Stimulated activated CD4-positive, alpha-beta T cell treated with anti-CD3 and anti-CD28 coated beads, Interleukin-1b, Interleukin-23, amount 100 ng/mL, for 1 hour (primary cell): ENCODE measurements at places on chromosomes 5 and 9.

DNA sequence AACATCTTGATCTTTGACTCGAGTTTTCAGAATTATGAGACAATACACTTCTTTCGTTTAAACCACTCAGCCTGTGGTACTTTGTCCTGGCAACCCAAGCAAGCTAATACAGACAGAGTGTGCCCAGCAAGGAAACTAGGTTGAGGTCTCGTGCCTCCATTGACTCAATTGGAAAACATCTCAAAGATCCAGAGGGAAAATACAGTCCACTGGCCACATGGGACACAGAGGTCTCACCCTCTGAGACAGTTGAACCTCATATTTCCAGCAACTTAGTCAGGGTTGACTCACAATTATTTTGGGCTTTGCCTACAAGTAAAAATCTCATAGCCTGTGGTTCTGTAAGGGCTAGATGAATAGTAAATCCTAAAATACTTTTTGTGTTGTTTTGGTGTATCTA is 631.5 kb downstream of the MTRR start:
- DNase-seq, result no peak

DNA sequence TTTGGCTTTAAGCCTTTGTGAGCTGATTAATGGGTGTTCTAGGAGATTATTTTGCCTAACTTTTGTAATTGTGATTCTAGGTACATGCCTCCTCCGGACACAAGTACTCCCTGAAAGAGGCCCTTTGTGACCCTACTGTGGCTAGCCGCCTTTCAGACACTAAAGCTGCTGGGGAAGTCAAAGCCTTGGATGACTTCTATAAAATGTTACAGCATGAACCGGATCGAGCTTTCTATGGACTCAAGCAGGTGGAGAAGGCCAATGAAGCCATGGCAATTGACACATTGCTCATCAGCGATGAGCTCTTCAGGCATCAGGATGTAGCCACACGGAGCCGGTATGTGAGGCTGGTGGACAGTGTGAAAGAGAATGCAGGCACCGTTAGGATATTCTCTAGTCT is 13.6 kb downstream of the ITGA1 start:
- no peak for DNase-seq

DNA sequence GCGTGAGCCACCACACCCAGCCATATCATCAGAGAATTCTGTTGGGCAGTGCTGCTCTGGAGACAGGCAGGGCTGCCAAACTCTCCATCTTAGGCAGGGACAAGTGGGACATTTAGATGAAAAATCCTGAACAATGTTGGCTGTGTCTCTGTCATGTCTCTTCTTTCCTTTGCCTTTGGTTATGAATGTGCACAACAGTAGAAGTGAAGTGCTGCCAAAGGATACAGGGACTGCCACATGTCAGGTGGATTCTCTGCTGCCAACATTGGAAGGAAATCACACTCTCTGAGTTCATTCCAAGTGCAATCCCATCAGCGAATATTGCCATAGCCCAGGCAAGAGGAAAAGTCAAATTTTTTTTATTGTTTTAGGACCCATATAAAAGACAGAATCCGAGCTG is 348.8 kb downstream of the TRPM3 start:
- no peak for DNase-seq

DNA sequence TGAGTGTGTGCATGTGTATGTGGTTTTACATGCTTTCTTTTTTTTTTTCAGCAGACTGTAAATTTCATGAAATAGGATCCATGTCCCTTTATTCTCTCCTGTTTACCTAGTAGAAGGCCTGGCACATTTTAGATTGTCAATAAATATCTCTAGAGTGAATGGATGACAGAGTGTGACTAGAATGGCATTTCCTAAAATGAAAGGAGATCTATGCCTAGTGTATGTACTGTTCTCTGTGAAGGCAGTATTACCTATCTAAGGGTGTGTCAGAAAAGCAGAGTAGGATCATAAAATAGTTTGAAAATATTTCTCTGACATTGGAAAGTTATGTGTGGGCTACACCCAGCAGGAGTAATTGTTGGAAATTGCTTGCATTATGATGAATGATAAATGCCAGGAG is 1876.0 kb upstream of the C9orf72 start:
- no peak for DNase-seq

GRCh38 chr5:135502836-135503520 is 32.8 kb downstream of the NEUROG1 start:
- DNase-seq, result no peak

GRCh38 chr9:18396102-18396728 is 77.7 kb upstream of the ADAMTSL1 start:
- DNase-seq, result no peak

GRCh38 chr5:145856285-145856818 is 16.5 kb downstream of the GRXCR2 start:
- DNase-seq, result no peak

- no peak for DNase-seq
Measured at GRCh38 chr5:59591162-59591561, 302.4 kb downstream of the PDE4D start.

- DNase-seq, result no peak
Measured at GRCh38 chr5:110854200-110854599, 115.4 kb downstream of the SLC25A46 start.

DNA sequence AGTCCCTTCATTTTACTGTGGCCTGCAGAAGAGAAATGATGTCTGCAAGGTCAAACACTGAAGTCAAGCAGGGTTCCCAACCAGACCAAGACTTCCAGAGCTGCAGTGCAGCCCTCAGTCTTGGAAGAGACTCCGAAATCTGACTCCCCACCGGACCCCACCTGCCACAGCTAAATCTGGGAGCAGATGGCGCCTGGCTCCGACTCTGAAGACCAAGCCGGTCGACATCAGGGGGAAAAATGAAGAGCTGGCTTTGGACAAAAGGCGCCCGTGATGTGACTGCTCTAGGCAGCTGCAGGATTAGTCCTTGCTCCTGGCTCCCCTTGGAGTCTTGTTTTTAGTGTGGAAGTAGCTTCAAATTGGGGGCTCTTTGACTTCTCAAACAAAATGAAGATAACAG is 72.4 kb upstream of the ZNF622 start:
- DNase-seq, result no peak
